Right atrium auricular region (tissue), 2 donors: ENCODE measurements at places on chromosomes 7 and 10. TPM values are rescaled to one million over a fixed set of nuclear protein-coding genes. Genes with fewer than 3 reads are reported as not detected.

The CFAP58 gene
- 3.5 TPM for total RNA-seq

The IQCE gene
- 9.1 TPM for total RNA-seq

The FXYD4 gene
- not detected for total RNA-seq

The CAMK2B gene
- 84.7 TPM for total RNA-seq

- no peak for DNase-seq
Observed at GRCh38 chr7:33446551-33446950, 317.2 kb downstream of the BBS9 start.

DNA sequence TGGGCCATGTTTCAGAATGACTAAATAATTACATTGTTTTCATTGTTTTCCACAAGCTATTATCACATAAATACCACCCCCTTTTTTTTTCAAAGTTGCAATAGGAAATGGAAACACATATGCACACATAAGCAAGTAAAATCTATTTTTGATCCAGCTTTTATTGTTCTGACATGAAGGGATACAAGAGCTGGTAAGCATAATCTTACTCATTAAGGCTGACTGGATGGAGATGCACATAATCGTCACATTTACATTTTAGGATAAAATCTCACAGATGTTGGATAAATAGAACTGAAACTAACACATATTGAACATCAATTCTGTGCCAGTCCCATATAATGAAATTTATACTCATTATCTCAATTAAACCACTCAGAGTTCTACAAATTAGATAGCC is 84.5 kb upstream of the CHRM2 start:
- no peak for DNase-seq

DNA sequence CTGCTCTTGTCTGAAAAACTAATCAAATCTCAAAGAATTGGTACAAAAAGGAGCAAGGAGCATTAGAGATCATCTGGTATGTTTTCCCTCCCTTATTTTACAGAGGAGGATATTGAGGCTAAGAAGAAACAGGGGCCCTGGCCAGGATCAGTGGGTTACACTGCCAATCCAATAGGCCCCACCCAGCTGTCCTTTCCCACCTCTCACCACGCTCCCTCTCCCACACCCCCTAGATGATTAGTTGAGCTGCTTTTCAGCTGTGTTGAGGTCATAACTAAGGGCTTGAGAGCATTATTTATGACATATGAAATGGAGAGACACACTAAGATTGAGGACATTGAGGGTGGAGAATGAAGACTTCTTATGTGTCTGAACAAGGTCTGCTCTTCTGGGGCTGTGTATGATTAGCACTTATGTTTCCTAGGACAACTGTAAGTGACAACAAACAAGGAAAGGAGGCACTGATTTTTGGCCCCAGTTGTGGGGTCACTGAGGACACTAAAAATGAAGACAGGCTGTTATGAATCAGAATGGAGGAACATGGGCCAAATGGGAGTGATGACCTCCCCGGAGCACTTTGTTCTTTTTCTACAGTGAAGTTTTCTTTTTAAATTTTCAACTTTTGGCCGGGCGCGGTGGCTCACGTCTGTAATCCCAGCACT is 26.5 kb downstream of the VWA2 start:
- DNase-seq, result peak; percentile 68

- no peak for DNase-seq
Observed at GRCh38 chr7:12233175-12233574, 22.1 kb downstream of the TMEM106B start.

- DNase-seq, result no peak
Observed at GRCh38 chr7:13174991-13175390, 487.6 kb downstream of the ARL4A start.

DNA sequence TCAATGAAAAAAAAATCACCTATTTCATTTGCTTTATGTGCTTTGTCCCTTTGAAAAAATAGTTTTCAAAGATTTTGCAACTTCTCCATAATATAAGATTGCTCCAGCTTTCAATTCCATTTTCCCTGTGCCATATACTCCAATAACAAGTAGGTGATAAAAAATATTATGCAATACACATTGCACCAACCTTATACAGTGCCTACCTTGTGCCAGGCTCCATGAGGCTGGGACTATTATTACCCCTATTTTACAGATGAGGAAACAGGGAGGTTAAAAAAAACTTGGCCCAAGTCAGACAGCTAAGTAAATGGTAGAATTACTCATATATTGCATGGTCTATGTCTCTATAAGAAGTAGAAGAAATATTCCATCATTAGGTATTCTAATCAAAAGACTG is 57.8 kb downstream of the BRAF start:
- DNase-seq, result no peak
